Stimulated activated CD4-positive, alpha-beta T cell treated with anti-CD3 and anti-CD28 coated beads, Interleukin-4, amount 100 ng/mL, for 1 hour (primary cell): ENCODE measurements at places on chromosomes 16 and 17.
A peak's percentile ranks its signal among the peaks of the same experiment; 100 is the strongest.

DNA sequence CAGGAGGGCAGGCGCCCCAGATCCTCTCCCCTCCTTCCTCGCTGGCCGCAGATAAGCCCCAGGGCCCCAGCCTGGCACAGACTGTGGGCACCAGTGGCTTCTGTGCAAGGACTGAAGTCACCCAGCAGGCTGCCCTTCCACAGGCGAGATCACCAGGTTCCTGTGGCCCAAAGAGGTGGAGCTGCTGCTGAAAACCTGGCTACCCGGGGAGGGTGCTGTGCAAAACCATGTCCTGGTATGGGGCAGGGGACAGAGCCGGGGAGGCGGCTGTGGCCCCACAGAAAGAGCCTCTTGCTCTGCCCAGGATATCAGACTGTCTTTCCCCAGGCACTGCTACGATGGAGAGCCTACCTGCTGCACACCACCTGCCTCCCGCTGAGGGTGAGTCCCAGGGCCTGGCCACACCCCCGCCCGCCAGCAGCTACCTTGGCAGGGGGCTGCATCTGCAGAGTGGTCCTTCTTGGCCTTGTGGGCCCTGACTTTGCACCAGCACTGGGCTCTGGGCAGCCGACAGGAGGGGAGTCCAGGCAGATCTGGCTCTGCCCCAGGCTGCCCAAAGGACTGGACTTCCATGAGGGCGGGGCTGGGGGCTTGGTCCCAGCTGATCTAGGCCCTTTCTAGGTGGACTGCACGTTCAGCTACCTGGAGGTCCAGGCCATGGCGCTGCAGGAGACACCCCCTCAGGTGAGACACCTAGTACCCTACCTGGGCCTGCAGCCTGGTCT is 615 bp downstream of the CARMIL2 start:
- DNase-seq: no peak

- no peak for DNase-seq
These were observed 5.6 kb downstream of the KIAA0513 start for GRCh38 chr16:85033171-85033570.

- no peak for DNase-seq
These were observed 276.1 kb downstream of the SNX29 start for GRCh38 chr16:12252616-12253015.

DNA sequence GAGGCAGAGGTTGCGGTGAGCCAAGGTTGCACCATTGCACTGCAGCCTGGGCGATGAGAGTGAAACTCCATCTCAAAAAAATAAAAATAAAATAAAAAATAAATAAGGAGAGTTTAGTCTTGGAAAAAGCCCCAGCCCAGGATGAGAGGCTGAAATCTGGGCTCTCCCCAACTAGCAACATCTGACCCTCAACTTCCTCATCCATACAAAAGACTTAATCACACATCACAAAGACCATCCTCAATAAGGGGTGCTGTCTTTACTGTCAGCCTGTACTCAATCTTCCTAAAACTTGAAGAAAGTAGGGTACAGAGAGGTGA is 11.4 kb upstream of the SLC4A1 start:
- no peak for DNase-seq

DNA sequence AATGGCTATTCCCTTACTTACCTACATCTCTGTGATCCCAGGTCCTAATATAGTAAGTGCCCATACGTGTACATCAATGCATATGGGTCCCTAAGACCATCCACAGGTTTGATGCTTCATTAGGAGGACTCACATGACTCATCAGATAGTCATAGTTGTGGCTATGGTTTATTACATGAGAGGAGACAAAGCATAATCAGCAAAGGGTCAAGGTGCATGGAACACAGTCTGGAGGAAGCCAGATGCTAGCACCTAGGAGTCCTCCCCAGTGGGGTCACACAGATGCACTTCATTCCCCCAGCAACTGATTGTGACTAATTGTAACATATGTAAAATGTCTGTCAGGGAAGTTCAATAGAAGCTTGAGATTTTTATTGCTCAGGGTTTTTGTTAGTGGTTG is 42.8 kb downstream of the PHKB start:
- no peak for DNase-seq

DNA sequence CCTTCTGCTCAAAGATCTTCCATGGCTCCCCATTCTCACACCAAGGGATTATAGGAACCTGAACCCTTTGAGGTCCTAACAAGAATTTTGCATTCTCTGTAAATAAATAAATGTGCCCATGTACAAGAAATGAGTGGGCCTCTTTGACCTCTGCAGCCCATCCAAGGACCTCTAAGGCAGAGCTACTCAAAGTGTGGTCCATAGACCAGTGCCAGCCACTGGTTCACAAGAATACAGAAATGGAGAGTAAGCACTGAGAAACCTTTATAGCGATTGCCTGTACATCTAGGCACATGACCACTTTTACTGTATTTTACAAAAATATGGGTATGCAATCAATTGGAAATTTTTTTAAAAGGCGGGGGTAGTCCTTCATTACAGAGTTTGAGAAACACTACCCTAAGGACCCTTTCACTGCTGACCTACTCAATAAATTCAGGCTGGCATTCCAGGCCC is 7.8 kb upstream of the SRCIN1 start:
- DNase-seq: no peak

GRCh38 chr17:2089021-2089422 is 34.1 kb downstream of the HIC1 start:
- no peak for DNase-seq

DNA sequence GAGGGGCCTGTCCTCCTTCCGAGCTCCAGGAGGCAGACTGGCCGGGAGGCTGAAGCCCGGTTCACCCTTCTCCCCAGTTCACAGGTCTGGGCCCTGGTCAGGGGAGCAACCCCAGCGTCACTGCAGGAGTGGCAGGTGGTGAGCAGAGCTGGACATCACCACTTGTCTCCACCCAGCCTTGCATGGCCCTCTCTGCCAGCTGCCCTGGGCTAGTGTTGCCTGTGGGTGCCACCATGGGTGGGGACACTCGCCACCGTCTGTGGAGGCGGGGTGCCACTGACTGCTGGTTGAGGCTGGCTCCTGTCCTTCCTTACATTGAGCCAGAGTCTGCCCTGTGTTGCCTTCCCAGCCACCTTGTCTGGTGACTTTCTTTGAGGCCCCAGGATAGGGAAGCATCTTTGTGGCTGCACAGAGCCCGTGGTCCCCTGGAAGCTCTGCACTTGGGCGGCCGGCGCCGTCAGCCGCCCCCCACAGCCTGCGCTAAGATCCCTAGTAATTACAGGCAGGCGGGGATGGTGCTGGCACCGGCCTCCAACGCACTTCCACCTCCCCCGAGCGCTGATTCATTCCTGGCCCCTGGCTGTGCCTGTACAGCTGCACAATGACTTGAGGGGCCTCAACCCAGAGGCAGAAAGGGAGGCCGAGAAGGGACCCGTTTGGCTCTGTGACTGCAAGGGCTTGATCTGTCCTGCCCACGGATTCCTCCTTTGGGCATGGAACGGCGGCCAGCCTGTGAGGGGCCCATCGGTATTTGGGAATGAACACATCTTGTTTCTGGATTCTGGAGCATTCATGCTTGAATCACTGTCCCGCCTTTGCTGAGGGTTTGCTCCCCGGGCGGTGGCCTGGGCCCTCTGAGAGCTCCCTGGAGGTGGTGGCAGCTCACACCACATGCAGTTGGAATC is 5.2 kb downstream of the BAIAP2 start:
- no peak for DNase-seq

- DNase-seq: peak; percentile 39
These were observed at the start of gene ARHGAP23 for GRCh38 chr17:38428112-38428642. Gene ARHGAP23, plus strand, starts transcription at chr17:38428464. Its CDS starts 22 bp downstream, at chr17:38428486.

GRCh38 chr16:4309833-4310266 is 6.0 kb upstream of the GLIS2 start:
- peak; percentile 61 for DNase-seq

DNA sequence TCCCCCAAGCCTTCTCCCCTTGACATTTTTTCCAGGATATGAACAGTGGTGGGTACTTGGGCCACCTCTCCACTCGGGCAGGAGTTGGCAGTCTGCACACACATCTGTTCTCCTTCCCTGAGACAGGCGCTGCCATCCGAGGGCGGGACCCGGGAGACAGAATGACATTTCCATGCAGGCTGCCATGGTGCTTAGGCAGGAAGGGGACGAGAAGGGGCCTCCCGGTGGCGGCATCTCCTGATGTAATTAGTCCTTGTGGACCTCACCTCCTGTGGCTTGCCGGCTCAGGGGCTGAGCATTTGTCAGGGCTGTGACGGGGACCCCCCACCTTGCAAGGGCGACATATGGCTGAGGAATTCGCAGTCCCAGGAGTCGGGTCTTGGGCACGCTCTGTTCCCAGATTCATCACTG is 197.2 kb downstream of the FOXL1 start:
- DNase-seq: no peak

DNA sequence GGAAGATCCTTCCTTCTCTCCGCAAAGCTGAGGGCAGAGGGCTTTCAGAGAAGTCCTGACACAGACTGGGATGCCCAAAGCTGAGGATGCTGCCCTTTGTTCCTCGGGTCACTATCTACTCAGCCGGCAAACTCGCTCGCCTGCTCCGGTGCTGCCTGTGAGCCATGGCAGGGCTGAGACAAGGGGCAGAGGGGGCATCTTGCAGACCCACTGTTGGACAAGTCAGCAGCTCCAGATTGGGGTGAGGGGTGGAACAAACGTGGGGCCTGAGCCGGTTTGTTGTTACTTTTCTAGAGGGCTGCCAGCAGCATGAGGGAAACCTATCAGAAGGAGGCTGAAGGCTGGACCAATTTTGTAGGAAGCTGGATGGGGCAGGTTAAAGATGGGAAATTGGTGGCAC is 47.1 kb upstream of the PIK3R6 start:
- no peak for DNase-seq

DNA sequence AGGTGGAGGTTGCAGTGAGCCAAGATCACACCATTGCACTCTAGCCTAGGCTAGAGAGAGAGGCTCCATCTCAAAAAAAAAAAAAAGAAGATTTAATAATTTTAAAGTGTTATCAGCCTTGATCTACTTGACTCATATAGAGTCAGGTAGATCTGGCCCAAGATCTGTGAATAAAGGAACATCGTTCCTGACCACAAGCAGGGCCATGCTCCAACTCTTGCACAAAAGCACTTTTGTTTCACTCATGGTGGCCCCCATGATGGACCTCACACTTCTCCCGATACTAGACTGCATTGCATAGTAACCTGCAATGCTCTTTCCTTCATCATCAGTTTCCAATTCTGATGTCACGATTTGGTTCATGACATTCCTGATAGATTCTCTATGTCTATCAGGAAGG is 5.2 kb upstream of the MYH11 start:
- DNase-seq: no peak

DNA sequence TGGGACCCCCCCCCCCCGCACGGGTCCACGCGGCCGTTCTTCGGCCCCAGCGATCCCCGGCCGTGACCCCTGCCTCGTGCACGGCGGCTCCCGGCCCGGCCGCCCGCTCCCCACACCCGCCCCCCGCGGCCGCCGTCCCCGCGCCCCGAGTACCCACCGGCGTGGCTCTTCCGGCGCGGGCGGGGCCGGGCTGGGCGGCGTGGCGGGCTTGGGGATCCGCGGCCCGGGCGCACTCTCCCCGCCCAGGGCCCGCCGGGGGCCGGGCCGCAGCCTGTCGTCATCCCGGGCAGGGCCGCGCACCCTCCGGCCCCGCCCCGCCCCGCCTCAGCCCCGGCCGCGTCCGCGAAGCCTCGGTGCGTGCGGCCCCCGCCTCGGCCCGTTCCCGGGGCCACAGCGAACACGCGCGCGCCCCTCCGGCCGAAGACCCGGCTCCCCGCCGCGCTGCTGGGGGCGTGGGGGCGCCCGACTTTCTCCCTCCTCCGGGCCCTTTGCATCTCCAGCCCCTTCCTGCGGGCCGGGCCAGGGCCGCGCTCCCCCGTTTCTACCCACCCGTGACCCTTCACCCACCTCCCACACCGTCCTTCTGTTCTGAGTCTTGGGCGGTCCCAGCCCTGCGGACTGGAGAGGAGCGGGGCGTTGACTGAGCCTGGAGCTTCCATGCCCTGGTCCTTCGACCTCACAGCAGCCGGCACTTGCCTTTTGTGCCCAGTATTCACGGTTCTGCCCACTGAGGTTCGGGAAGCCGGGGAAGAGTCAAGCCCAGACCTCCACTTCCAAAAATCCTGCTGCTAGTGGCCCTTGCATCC is 840 bp downstream of the MYO1C start:
- no peak for DNase-seq

GRCh38 chr17:79136596-79136995 is 62.0 kb downstream of the ENGASE start:
- DNase-seq: no peak

DNA sequence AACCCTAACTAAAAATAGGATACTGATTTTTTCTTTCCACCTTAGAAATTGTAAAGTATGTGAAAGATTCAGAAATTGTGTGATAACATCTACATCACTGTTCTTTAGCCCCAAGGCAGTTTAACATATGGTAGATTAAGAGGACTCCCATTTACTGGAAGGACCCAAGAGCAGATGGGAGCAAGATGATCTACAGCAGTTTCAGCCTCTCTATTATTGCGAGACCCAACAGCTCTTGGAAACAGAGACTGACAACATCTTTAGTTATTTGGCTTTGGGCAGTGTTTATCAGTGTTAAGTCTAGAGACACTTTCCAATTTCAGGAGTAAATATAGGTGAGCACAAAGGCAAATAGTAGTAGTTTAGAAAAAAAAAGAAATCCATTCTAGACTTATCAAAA is 124.9 kb upstream of the CORO6 start:
- DNase-seq: no peak

GRCh38 chr17:42428141-42428944 is 5.3 kb upstream of the CAVIN1 start:
- no peak for DNase-seq

DNA sequence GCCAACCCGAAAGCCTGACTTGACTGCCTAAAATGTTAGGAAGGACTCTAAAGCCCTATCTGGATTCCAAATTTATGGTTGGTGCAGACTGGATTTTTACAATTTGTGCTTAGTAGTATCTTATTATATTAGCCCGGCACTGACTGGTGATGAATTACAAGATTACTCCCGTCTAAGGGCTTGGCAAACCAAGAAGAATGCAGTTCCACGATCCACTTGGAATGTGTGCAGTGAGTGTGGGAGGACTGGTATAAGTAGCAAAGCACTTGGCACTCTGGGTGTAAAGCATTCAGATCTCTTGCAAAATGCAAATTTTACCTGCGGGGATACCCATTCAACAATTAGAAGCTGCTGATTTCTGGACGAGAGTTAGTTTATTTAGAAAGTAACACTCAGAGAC is 539.4 kb downstream of the MAF start:
- no peak for DNase-seq

GRCh38 chr16:85903559-85903958 is 4.6 kb downstream of the IRF8 start:
- no peak for DNase-seq

- DNase-seq: no peak
These were observed at the start of gene DRC7 for GRCh38 chr16:57694725-57695679. Gene DRC7, plus strand, starts transcription at chr16:57694806. Its CDS starts 3,144 bp downstream, at chr16:57697950.

GRCh38 chr16:79985606-79986005 is 385.1 kb upstream of the MAF start:
- no peak for DNase-seq

- DNase-seq: peak; percentile 61
These were observed 916 bp downstream of the PAGR1 start for GRCh38 chr16:29816694-29817441.
